NCI-H2227 treated with DMSO at 0.1 percent for 48 hours (cell line): ENCODE measurements at places on chromosomes 7 and 10.

GRCh38 chr10:113180401-113181154 is 230.5 kb downstream of the TCF7L2 start:
- no peak for DNase-seq

DNA sequence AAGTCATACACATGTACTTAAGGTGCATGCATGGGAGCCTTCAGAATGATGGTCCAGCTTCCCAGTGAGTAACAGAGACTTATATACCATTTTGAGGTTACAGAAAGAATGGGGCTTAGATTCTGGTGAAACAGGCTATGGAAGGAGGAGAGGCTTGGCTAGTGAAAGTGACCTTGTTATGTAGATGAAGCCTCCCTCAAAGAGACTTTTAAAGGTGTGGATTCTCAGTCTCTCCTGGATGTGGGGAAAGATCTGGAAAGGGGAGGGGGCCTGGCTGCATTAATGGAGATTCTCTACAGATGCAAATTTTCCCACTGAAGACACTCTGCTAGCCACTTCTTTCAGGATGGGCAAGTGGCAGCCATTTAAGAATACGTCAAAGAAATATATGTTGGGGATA is 5.5 kb downstream of the RASSF4 start:
- DNase-seq, result no peak

GRCh38 chr10:97570789-97571471 is 1.6 kb upstream of the ANKRD2 start:
- no peak for DNase-seq

DNA sequence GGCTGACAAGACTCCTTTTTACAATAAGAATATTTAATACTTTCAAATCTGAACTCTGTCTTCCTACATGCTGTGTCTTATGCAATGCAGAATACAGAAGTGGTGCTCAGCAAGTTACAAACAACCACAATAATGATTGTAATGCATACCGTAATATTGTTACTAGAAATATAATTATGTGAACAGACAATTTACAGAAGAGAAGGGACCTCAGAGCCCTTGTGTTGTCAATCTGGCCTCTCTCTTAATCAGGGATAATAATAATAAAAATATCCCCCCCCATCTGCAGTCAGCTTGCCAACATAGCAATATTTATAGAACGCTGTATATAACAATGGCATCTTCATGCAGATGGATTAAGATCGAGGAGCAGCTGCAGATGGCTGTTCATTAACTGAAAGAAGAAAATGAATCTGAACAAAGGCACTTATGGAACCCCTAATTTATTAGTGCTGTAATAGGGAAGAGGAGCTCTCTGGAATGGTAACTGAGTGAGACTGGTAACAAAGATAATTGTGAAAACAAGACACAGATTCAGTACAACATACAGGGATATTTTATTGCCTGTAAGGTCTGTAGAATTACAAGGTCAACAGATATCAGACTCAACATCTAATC is 106.3 kb downstream of the TMEM26 start:
- DNase-seq, result no peak
